ENCODE measurements at places on chromosomes 5 and 9. TPM values are rescaled to one million over a fixed set of nuclear protein-coding genes. Genes with fewer than 3 reads are reported as not detected.

N4BP3 gene
- total RNA-seq: 0.43 TPM

GRPEL2 gene
- 35.9 TPM for total RNA-seq

BSPRY gene
- total RNA-seq: not detected

ZFP62 gene
- 9.0 TPM for total RNA-seq
